GM12891 (cell line): ENCODE measurements at places on chromosomes 4 and X.

DNA sequence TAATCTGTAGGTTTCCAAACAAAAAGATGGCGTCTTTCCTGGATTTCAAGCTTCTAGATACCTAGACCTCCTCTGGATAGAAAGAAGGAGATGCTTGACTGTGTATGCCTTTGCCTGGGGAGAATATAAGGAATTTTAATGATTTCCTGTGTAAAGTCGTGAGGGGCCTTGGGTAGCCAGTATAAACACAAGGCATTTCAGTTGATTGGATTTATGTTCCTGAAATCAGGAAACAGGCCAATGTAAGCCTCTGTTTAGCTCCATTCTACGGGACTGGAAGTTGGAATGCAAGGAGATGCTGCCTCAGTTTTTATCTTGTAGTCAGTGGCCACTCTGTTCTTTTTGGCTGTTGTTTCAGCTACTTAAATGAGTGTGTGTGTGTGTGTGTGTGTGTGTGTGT, 137.2 kb downstream of the GUCY2F start:
- DNase-seq, result no peak

DNA sequence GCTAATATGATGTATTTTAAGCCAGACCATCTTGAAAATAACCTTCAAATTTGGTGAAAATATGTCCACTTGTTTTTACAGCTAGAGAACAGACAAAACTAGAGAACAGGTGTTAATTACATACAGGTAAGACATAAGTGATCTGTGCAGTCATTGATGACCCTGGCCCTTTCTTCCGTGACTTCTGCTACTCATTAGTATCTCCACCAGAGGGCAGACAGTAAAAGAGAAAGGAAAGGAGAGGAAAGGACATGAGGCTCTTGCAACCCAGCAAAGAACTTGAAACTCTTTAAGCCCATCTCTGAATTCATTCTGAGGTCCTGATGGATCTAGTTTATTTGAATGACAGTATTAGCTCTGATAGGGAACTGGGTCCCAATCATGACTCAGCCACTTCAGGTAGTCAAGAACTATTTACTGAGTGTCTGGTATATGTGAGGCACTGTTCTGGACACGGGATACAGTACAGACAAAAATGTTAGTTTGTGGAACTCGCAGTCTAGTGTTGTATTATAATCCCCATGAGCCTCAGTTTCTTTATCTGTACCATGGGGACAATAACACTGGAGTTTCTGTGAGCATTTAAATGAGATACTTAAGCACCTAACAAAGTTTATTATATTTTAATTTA, 121.0 kb upstream of the TEX13D start:
- DNase-seq, result no peak

DNA sequence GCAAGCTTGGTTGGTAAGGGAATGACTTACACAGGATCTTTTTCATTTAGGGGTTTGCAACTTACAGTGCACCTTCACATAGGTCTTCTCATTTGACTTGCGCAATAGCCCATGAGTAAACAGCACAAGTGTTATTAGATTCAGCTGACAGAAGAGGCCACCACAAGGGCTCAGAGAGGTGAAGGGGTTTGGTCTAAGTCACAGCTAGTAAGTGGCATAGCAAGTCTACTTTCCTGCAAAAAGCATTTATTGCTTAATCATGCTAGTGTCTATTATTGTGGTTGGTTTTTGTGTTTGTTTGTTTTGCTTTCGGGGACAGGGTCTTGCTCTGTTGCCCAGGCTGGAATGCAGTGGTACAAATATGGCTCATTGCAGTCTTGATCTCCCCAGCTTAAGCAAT, 83.3 kb downstream of the SPRY1 start:
- no peak for DNase-seq

GRCh38 chrX:150766351-150767044, 73.3 kb downstream of the MTMR1 start:
- no peak for DNase-seq

GRCh38 chr4:140807491-140808252, 51.5 kb upstream of the TBC1D9 start:
- no peak for DNase-seq

DNA sequence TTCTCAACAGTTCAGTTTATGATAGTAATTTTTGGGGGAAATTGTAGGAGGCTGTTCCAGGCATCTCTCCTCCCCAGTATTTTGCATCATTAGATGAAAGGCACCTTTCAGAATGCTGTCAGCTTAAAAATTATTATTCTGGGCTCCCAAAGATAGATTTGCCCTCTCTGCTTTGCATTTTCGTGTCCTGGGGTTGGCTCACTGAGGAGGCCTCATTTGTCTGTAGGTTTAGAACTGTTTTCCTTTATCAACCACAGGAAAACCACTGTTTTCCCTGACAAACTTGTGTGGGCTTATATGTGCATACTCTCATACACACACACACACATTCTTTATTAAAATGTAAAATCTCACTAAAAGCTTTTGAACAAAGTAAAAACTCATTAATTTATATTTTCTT, 197.2 kb upstream of the VCX3A start:
- DNase-seq, result no peak

DNA sequence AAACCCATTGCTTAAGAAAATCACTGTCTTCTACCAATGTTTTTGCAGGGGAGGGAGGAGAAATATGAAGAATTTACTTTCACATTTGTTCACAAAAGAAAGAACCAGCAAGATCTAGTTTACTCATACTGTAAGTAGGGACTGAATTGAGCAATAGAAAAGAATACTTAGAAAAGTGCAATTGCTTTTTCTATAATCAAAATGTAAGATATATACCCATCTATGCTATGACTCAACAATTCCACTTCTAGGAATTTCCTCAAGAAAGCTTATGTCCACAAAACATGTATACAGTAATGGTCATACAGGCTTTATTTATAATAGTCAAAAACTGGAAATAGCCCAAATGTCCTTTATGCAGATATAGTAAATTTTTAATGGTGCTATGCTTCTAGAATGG, 196.4 kb downstream of the LRBA start:
- no peak for DNase-seq

- peak; percentile 56 for DNase-seq
These were observed 78.0 kb upstream of the DRD5 start for GRCh38 chr4:9703391-9703790.
